ENCODE measurements at places on chromosomes 12 and 14.

- no peak for DNase-seq
These were observed 26.9 kb downstream of the TTC6 start for GRCh38 chr14:37622231-37622923.

DNA sequence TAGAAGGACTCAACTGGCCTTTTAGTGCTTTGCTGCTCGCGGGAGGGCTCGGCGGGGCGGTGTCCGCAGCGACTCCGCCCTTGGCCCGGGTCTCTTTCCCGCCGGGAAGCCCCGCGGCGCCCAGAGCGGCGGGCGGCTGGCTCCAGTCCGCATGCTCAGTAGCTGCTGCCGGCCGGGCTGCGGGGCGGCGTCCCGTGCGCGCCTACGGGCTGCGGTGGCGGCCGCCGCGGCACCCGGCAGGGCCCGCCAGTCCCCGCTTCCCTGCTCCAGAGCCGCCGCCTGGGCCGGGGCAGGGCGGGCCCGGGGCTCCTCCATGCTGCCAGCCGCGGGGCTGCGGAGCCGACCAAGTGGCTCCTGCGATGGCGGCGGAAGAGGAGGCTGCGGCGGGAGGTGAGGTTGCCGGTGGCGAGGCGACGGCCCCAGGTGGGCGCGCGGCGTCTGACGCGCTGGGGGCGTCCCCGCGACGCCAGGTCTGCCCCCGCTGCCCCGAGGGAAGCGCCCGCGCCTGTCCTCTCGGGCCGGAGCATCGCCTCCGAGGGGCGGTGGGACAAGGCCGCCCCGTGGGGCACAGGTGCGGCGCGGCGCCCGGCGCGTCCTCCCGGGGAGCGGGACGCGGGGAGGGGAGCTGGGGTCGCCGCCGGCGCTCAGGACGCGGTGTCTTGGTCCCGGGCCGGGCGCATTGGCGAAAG is at the start of gene BMAL2:
Gene BMAL2 (plus strand): TSS at position 123 of the 689 bp plus-strand sequence. CDS start 237 bp downstream, at position 360.
- DNase-seq = peak; percentile 55

GRCh38 chr14:24706351-24706750 is 72.4 kb upstream of the GZMB start:
- DNase-seq = no peak

GRCh38 chr12:42705863-42706262 is 116.3 kb upstream of the PRICKLE1 start:
- no peak for DNase-seq

GRCh38 chr12:15527201-15528080 is 205.1 kb downstream of the PTPRO start:
- DNase-seq = peak; percentile 35

GRCh38 chr12:95600567-95600966 is 49.3 kb upstream of the USP44 start:
- DNase-seq = no peak
